Stimulated activated naive CD8-positive, alpha-beta T cell treated with anti-CD3 and anti-CD28 coated beads, Interleukin-15, Interleukin-2, amounts not matched to agents 100 U/mL and 50 U/mL, for 24 hours (primary cell): ENCODE measurements at places on chromosomes 7 and 10.

GRCh38 chr10:129977794-129978193 is 13.7 kb upstream of the EBF3 start:
- no peak for DNase-seq

- no peak for DNase-seq
Measured at GRCh38 chr10:48947690-48948469, 8.2 kb upstream of the LRRC18 start.

- no peak for DNase-seq
Measured at GRCh38 chr7:76077435-76077834, 29.5 kb downstream of the MDH2 start.

DNA sequence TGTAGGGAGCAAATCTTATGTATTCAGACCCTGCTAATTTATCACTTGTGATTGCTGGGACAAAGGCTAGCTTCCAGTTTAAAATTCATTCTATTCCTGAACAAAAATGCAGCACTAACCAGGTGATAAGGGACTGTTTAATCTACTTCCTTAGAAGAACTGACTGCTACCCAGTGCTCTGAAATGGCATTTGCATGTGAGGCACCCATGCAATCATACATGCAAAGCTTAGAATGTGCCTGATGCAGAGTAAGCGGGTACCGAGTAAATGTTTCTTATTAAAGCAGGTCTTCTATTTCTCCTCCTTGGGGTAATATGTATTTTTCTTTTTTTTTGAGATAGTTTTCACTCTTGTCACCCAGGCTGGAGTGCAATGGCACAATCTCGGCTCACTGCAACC is 54.5 kb downstream of the NEURL1 start:
- DNase-seq: no peak

DNA sequence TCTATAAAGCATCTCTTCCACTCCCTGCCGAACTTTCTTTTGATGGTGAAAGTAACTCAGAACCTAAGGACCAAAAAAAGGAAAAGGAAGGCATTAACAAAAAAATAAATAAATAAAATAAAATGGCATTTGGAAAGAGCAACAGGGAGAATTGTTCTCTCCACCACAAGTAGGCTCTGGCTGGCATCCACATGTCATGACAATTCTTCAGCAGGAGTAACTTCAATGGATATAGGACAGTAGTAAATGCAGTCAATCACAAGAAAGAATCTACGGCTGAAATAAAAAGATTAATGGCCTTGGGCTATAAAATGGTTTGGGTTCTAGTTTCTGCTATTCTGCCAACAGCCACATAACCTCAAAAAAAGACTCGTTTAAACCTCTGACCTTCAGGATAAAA is 23.9 kb downstream of the NCAPG2 start:
- no peak for DNase-seq

GRCh38 chr7:92762851-92763250 is 73.5 kb downstream of the CDK6 start:
- no peak for DNase-seq

GRCh38 chr7:50853311-50853710 is 70.6 kb upstream of the GRB10 start:
- no peak for DNase-seq

DNA sequence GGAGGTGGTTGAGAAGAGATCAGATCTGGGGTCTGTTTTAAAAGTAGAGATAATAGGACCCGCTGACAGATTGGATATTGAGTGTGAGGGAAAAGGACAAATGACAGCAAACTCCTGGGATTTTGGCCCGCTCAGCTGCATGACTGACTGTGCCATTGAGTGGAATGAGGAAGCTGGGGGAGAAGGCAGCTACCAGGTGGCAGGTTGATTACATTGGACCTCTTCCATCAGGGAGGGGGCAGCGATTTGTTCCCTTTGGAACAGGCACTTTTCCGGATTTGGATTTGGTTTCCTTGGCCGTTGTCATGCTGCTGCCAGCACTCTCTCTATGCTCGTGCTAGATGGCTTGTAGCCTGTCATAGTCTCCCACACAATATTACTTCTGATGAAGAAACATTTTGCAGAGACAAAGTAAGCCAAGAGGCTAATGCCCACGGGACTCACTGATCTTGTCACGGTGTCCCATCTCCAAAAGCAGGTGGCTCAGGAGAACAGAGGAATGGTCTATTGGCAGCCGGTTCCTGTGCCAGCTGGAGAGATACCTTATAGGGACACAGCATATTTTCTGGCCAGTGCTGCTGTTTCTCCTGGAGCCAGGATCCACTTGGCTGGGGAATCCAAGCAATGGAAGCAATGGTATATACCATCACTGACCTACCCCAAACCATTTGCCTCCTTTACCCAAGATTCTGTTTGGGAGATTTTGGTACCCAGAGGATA is 69.1 kb upstream of the WAC start:
- no peak for DNase-seq

- DNase-seq: no peak
Measured at GRCh38 chr10:97525086-97525485, 26.4 kb downstream of the UBTD1 start.

- DNase-seq: no peak
Measured at GRCh38 chr7:117210397-117210796, 112.5 kb downstream of the WNT2 start.

GRCh38 chr7:45293295-45293942 is 135.8 kb downstream of the RAMP3 start:
- no peak for DNase-seq

DNA sequence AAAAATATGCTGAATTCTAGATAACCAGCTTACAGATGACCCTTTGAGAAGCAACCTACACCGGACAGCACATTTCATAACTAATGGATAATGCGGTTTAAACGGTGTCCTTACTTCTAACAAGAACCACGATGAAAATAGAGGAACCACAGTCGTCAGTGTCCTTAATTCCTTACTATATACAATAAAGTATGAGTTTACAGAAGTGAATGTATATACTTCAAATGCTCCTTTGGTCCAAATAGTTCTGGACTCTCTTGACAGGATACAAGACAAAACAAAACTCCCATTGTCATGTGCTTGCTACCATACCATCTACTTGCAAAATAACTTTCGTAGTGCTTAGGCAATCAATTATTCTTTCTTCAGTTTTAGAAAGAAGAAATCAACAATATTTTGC is 2.4 kb downstream of the NAMPT start:
- DNase-seq: no peak
